T-helper 17 cell (primary cell): ENCODE measurements at places on chromosomes 5 and 9.
A peak's percentile ranks its signal among the peaks of the same experiment; 100 is the strongest.

DNA sequence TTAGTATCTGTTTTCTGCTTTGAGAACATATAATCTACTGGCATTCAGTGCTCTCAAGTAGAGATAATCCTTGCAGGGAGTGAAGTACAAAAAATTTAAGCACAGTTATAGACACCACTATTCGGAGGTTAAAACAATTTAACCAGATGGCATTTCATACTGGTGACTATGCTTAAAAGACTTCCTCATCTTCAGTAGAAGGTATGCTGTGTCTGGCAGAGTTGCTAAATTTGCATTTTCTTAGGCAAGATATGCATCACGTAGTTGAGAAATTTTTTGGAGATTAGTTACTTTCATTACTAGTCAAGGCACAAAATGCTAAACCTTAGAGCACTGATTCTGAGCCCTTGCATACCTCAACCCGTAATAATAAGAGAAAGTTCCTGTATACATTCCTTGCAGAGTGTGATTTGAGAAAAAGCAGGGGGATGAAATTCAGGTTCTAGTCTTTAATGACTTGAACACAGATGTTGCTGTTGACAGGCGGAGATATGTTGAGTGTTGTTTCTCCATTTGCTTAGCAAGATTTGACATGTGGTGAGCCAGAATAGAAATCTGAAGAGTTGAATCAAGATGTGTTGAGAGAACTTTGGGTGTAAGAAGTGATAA is 70.8 kb upstream of the STARD4 start:
- no peaks in the 10 kb centered on the region for H3K4me1 ChIP-seq
- H3K27me3 ChIP-seq: peaks cover 29% of the 10 kb centered on the region
- no peak overlapping the region for H3K27ac ChIP-seq
- H3K36me3 ChIP-seq: peaks cover 6% of the 10 kb centered on the region
- no peak for DNase-seq

DNA sequence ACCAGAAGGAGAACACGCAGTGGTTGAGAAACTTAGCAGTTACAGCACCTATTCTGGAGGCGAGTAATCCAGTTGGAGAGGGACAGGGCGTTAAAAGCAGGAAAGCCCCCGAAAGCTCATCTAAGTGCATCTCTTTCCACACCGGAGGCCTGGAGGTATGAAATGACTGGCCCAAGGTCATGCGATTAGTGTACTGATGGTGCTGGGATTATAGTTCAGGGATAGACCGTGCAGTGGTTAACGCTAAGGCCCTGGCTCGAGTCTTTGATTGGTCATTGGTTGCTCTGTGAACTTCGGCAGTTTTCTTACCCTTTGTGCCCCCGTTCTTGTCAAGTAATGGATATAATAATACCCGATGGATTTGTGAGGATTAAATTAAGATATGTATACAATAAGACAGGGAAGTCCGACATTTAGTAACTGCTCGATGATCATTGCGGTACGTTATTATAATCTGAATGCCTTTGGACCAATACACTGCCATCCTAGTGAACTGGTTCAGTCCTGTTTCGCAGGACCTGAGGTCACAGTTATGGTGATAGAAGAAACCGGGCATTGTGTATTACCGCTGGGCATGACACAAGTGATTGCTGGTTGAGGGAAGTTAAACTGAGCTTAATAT is 960 bp downstream of the CANX start:
- H3K4me3 ChIP-seq: peak overlapping the region; percentile 95
- H3K36me3 ChIP-seq: no peaks in the 10 kb centered on the region
- H3K27ac ChIP-seq: peak overlapping the region; percentile 98
- peaks cover 40% of the 10 kb centered on the region for H3K4me1 ChIP-seq
- DNase-seq: no peak

DNA sequence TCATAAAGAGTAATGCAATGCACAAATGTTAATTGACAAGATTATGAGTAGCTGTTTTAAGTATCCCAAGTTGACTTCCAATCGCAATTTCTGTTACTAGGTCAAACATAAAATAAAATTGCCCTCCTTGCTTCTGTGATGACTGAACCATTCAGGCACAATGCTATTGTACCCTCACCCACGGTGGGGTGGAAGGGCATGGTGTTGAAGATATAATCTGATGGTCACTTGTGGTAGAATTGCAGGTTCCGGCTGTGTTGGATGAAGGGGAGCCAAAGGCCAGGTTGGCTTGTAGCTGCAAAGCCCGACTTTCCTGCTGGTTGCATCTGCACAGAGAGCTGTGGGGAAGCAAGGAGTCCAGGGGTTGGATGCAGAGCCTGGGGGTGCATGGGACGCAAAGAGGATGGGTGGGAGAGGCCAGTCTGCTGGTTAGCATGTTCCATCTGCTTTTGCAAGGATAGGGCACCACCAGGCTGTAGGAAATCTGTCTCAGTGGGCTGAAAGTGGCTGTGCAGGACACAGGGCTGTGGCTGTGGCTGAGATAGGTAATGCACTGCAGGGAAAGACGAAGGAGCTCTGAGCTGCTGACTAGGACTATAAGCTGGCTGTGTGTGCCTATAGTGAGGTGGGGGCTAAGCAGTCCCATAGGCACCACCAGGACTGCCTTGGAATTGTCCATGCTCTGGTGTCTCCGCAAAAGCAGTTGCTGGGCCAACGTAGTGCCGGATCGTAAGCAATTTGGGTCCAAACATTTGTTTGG is 31.5 kb upstream of the PUM3 start:
- H3K4me1 ChIP-seq: peaks cover 27% of the 10 kb centered on the region
- no peaks in the 10 kb centered on the region for H3K36me3 ChIP-seq
- no peak overlapping the region for H3K4me3 ChIP-seq
- no peak overlapping the region for H3K27ac ChIP-seq

DNA sequence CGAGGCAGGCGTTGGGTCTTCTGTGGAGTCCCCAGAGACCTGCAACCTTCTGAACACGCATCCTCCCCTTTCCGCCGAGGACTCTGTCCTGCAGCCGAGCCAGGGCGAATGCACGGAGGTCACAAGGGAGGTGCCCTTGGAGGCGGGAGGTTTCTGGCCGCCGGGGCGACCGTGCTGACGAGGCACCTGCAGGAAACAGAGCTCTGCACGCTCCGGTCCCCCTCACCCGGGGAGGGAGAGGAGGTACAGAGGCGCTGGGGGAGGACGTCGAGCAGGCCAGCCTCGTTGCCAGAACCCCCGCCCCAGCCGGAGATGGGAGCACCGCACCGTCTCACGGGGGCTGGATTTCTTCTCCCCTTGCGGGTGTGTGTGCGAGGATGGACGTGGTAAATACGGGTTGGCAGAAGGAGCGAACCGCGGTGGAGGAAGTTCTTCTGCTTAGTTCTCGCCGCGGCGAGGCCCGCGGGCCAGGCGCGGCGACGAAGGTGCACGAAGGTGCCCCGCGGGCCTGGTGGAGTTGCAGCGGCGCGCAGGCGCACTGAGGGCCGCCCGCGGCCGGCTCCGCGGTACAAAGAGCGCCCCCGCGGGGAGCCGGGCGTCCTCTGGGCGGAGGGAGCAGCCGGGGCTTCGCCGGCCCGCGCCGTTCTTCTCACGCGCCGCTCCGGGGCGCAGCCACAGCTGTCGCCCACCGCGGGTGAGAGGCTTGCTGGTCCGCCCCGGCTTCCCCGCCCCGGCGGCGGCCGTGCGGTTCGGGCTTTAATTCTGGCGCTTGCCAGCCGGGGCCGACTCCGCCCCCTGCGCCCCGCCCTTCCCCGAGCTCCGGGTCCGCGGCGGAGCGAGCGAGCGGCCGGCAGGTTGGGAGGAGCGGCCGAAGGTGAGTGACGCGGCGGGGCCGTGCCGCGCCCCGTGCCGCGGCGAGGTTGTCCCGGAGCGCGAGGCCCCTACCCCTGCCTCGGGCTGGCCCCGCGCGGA is 289.5 kb downstream of the DOCK8 start:
- H3K36me3 ChIP-seq: peaks cover 5% of the 10 kb centered on the region
- peaks cover 7% of the 10 kb centered on the region for H3K27me3 ChIP-seq
- DNase-seq: peak; percentile 68
- H3K4me3 ChIP-seq: peak within 1 kb of the TSS; percentile 88
- peaks cover 17% of the 10 kb centered on the region for H3K4me1 ChIP-seq
- peak within 1 kb of the TSS; percentile 68 for H3K27ac ChIP-seq

GRCh38 chr5:65068410-65068809 is 299.7 kb downstream of the CWC27 start:
- H3K4me1 ChIP-seq: no peaks in the 10 kb centered on the region
- no peak overlapping the region for H3K4me3 ChIP-seq
- no peak overlapping the region for H3K27ac ChIP-seq
- H3K27me3 ChIP-seq: peaks cover 31% of the 10 kb centered on the region

DNA sequence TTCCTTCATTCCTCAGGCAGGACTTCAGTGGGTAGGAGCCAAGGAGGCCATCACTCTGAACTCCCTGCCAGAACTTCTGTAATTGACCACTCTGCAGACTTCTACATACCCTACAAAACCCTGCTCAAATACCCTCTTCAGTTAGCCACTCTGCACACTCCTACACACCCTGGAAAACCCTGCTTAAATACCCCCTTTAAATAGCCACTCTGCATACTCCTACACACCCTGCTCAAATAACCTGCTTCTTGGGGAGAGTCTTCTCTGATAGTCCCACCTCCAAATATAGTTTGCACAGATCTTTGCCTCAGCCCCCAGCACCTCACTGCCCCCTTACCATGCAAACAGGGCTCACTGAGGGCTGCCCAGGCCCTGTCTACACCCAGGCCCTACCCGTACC is 18.6 kb upstream of the CARD19 start:
- H3K36me3 ChIP-seq: peaks cover 9% of the 10 kb centered on the region
- H3K27ac ChIP-seq: peak overlapping the region; percentile 79
- H3K4me1 ChIP-seq: peaks cover 18% of the 10 kb centered on the region
- no peak overlapping the region for H3K4me3 ChIP-seq
- H3K27me3 ChIP-seq: no peaks in the 10 kb centered on the region

- no peak overlapping the region for H3K27ac ChIP-seq
- peaks cover 5% of the 10 kb centered on the region for H3K36me3 ChIP-seq
- no peak overlapping the region for H3K4me3 ChIP-seq
- peaks cover 9% of the 10 kb centered on the region for H3K4me1 ChIP-seq
- no peak for DNase-seq
Measured at GRCh38 chr5:96863949-96864584, 12.2 kb upstream of the ERAP2 start.

DNA sequence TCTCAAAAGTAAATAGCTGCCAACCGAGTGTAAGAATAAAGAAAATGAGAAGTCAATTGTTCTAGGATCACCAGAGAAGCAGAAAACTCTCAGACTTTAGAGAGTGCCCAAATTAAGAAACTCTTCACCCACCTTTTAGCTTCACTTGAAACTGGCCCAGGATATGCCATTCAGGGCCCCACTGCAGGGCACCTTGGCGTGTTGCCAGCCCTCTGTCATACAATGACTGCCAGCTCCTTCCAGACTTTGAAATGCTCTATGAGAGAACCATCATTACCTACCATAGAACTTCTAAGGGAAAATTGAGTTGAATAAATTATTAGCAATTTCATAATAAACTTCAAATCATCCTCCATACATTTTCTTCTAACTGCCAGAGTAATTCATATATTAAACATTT is 240.5 kb downstream of the CETN3 start:
- H3K4me1 ChIP-seq: no peaks in the 10 kb centered on the region
- DNase-seq: no peak
- H3K27ac ChIP-seq: no peak overlapping the region
- H3K36me3 ChIP-seq: no peaks in the 10 kb centered on the region

DNA sequence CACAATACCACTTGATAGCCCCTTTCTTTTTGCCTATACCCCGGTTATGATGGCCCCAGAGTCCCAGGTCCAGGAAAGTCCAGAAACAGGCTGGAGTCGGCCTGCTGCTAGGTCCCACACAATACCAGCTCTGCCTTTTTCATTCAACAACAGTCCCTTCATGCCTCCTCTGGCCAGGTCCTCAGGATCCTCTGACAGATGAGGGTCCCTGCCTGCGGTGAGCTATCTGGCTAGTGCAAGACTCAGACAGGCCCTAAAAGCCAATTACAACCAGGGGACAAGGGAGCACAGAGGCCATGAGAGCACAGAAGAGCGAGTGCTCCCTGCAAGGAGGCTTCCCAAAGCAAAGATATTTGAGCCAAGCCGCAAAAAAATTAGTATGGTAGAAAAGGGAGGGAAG is 84.8 kb upstream of the ZBTB43 start:
- no peak for DNase-seq
- H3K27me3 ChIP-seq: no peaks in the 10 kb centered on the region
- H3K27ac ChIP-seq: peak overlapping the region; percentile 99
- peak overlapping the region; percentile 71 for H3K4me3 ChIP-seq
- no peaks in the 10 kb centered on the region for H3K36me3 ChIP-seq

DNA sequence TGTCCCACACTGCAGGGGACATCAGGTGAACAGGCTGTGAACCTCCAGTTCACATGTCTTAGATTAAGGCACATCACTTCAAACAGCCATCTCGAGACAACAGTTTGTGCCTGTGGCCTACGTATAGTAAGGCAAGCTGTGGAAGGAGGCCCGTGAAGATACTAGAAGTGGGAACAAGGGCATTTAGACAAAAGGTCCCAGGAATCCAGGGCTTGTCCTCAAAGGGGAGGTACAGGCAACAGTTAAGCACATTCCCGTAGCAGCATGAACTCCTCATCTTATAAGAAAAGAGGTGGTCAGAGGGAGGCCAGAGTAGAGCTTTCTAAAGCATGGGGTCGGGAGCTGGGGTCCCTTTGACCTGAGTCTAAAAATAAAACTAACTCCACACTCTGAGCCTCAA is 122.5 kb upstream of the TRPM3 start:
- H3K27ac ChIP-seq: no peak overlapping the region
- peaks cover under 1% of the 10 kb centered on the region for H3K27me3 ChIP-seq
- no peaks in the 10 kb centered on the region for H3K36me3 ChIP-seq
- no peaks in the 10 kb centered on the region for H3K4me1 ChIP-seq
- no peak for DNase-seq
- no peak overlapping the region for H3K4me3 ChIP-seq

DNA sequence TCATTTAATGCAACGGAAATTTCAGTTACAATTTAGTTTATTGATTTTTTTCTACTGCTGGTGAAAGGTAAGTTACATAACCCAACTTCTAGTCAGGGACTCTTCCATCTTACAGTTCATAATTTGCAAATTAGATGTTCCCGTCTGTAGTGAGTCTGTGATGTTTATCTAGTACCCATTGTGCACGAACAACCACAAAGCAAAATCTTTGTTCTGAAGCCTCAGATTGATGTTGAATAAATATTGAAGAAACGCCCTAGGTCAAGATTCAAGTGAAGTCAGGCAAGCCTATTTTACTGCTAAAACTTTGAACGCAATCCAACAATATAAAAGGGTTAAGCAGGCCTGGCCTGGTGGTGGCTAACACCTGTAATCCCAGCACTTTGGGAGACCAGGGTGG is 43.1 kb downstream of the BASP1 start:
- no peak overlapping the region for H3K27ac ChIP-seq
- no peak for DNase-seq
- no peaks in the 10 kb centered on the region for H3K36me3 ChIP-seq
- no peaks in the 10 kb centered on the region for H3K4me1 ChIP-seq
- H3K27me3 ChIP-seq: no peaks in the 10 kb centered on the region
- H3K4me3 ChIP-seq: no peak overlapping the region

DNA sequence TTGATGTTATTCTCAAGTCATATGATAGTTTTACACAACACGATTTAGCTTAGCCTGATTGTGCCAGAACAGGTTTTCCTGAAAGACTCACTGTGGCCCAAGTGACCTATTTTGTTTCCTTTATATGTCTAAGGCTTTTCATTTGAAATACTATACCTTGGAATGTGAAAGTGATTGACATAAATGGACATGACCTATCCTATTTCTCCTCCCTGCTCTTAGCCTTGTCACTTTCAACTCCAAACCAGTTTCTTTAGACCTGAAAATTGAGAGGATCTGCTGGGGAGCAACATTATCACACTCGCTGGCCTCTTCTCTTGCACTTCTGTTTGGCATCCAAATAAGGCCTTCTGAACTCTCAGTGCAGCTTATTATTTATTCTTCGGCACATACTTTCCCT is 496.8 kb downstream of the MAT2B start:
- DNase-seq: no peak
- H3K4me1 ChIP-seq: no peaks in the 10 kb centered on the region
- no peaks in the 10 kb centered on the region for H3K36me3 ChIP-seq
